ENCODE measurements at places on chromosomes 5 and 9.

- DNase-seq: no peak
These were observed 428.7 kb downstream of the ISL1 start for GRCh38 chr5:51811883-51812471.

DNA sequence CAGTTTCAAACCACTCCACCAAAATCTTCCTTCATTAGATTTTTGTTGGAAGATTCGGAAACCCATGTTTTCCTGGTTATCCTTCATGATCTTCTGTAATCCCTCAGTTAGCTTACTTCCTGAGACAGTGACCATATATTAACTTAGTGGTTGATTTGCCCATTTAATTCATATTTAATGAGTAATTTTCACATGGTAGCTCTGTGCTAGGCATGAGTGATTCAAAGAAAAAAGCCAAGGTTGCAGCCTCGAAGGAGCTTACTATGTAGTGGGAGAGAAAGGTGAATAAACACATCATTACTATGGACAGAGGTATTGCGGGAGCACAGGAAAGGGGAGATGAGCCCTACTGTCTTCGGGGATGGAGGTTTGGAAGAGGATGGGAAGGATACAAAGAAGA lies 158.5 kb downstream of the TLE1 start:
- DNase-seq: no peak

DNA sequence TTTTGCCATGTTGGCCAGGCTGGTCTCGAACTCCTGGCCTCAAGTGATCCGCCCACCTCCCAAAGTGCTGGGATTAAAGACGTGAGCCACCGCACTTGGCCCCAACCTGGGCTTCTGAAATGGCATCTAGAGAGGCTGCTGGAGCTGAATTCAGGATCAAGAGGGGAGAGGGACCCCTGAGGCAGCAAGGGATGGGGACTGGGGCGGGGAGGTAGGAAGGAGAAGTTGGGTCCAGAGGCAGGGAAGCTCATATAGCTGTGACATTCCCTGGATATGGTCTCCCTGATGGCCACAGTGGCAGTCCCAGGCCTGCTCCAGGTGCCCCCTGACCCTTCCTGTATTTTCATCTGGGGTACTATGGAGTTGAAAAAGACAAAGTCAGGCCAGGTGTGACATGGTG lies 12.1 kb downstream of the REEP2 start:
- no peak for DNase-seq

DNA sequence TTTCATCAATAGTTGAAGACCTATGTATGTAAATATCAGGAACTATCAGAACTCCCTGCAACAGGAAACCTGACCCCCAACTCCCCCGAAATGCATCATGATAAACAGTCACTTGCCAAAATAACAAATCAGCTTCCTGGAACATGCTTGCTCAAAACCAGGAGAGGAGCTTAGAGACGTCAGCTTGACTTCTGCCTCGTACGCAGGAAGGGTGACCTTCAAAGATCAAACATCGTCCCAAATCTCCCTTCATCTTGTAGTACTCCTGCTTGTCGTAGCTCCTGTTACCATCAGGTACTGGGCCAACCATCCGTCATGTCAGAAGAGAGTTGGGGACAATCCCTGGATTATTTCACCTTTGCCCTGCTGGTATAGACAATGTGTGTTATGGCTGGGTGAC lies 396.1 kb downstream of the GADD45G start:
- no peak for DNase-seq

GRCh38 chr5:14486996-14487896 lies 94.3 kb upstream of the OTULINL start:
- DNase-seq: no peak

DNA sequence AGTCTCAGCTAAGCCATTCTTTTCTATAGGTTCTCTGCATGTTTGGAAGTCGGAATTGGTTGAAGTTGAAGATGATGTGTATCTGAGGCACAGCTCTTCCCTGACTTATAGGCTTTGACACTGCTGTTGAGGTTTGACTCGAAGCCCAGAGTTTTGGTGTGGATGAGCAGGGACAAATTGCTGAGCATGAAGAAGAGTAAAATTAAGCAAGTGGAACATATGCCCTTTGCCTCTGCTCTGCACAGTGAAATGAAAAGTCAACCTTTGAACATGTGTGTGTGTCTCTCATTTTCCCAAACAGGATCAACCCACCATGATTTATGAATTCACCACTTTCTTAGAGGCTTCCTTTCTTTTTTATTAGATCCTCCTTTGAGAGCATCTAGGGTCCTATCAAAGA lies 8.5 kb downstream of the HMHB1 start:
- DNase-seq: no peak

- DNase-seq: no peak
These were observed 85.6 kb upstream of the SLC44A1 start for GRCh38 chr9:105158898-105159297.

- DNase-seq: no peak
These were observed 109.4 kb downstream of the ANKRD55 start for GRCh38 chr5:56123531-56124243.

- no peak for DNase-seq
These were observed 41.2 kb downstream of the INSL6 start for GRCh38 chr9:5144217-5144616.

- no peak for DNase-seq
These were observed 43.9 kb downstream of the MAPKAP1 start for GRCh38 chr9:125663127-125663526.

DNA sequence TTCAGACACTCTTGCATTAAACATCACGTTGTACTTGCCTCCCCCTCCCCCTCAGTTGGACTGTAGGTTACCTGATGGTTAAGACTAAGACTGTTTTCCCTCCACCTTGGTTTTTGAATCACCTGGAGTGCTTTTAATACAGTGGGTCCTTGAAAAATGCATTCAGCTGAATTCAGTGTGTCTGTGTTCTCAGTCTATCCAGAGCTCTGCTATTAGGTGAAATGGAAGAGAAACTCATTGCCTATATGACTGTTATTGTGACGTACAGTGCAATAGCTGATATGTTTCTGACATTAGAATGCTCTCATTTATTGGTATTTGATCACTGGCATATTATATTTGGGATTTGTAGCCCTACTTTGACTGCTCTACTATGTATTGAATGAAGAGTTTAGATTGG lies 108.5 kb downstream of the F2RL2 start:
- DNase-seq: no peak

GRCh38 chr9:120895951-120896350 lies 19.0 kb upstream of the PHF19 start:
- DNase-seq: no peak

GRCh38 chr5:9885164-9885563 lies 255.0 kb upstream of the TAS2R1 start:
- no peak for DNase-seq

DNA sequence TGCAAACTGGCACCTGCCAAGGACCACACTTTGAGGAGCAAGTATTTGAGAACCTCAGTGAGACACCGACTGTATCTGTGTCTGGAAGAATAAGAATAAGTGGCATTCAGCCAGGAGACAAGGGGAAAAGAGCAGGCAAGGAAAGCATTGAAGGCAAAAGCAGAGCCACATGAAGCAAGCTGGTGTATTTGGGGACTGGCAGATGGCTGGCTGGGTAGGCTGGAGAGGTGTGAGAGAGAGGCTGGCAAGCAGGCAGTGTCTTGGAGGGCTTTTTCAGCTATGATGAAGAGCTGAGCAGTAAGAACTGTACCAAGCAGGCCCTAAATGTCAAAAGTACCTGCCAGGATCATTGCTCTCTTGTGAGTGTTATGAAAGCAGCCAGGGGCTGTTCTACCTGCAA lies 14.1 kb upstream of the C5orf58 start:
- no peak for DNase-seq

- DNase-seq: no peak
These were observed 4.0 kb upstream of the ZBTB34 start for GRCh38 chr9:126856326-126856877.

- DNase-seq: no peak
These were observed 133.4 kb downstream of the PALM2AKAP2 start for GRCh38 chr9:109913461-109913810.

DNA sequence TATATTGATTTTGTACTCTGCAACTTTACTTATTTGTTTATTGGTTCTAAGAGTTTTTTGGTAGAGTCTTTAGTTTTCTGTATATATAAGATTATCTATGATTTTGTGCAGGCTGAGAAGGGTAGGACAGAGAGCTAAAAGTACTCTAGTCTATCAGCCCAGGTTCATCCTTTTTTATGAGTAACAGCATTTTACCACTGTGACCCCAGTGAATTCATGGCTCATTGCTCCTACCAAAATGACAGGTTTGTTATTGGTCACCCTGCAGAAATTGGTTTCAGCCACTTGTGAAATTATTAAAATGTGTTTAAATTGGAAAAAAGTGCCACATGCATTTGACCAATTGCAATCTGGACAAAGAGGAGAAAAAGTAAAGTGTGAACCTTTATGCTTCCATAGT lies 421.4 kb upstream of the DAB2 start:
- no peak for DNase-seq

- DNase-seq: no peak
These were observed 84.1 kb downstream of the MAMDC2 start for GRCh38 chr9:70127540-70128416.

DNA sequence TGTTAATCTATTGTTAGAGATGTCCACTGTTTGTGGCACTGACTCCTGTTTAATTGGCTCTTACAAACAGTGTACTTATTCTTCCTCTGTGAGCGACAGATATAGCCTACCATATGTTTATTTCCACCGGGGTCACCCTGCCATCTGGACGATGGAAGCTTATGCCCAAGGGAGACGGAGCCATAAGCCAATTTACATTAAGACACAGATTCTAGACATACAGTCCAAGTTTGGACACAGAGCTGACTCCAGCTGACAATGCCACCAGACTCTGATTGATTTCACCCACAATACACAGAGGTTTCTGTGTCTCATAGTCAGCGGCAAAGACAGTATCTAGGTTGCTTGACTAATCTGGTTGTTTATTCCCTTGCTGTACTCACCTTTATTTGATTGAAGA lies 198.9 kb downstream of the ENC1 start:
- DNase-seq: no peak

DNA sequence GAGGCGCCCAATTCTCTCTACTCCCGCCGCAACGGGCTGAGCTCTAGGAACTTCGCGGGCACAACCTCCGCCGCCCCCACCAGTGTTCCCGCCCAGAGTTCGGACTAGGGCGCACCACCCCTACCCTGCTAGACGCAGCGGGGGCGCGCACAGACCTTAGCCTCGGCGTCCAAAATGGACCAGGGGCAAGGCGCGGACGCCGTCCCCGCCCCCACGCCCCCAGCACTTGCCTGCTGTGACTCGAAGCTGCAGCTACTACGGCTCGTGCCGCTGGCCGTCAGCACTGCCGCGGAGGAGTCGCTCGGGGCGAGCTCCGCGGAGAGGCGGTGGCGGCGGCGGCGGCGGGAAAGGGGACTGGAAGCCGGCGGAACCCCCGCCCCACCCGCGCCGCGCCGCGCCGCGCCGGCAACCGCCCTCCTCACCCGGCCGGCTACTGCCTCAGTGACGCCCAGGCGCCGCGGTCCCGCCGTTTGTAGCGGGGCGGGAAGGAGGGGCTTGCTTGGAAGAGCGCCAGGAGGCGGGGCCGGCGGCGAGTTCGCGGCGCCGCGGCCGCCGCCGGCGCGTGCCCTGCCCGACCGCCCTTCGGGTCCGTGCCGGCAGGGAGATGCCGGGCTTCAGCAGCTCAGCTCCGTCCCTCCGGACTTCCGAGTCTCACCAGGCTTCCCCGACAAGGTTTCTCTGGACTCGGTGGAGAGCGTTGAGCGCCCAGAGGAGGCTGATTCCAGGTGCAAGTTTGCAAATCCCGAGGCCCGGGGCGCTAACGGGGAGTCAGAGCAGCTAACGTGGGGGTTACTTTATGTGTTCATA lies 4.5 kb downstream of the ELAVL2 start:
- no peak for DNase-seq

- no peak for DNase-seq
These were observed 38.9 kb upstream of the NR3C1 start for GRCh38 chr5:143442385-143442784.

- DNase-seq: no peak
These were observed 159.6 kb downstream of the ACTL7B start for GRCh38 chr9:108696156-108696555.

DNA sequence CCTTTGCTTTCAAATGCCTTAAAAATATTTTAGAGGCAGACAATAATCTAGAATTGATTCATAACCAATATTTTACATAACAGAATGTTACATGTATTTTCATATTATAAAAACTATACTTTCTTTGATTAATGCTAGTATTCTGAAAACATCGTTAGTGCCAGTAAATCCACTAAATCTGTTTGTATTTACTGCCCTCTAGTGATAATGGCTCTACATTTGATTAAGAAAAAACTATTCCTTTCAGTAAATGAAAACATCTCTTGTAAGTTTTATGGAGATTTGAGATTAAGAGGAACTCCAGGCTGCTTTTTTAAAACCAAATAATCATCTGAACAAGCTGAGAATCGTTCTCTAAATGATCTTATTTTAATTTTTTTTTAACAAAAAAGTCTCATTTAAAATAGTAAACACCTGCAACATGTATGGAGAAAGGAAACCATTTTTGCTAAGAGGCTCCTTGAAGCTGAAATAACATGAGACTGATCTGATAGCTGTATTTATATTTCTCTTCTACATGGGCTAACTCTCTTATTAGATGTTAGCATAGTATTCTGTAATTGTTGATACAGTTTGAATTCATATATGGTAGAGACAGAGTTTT lies 424.7 kb downstream of the RAB3C start:
- DNase-seq: no peak

- no peak for DNase-seq
These were observed 123.2 kb downstream of the TEX10 start for GRCh38 chr9:100229561-100229960.

- DNase-seq: no peak
These were observed 61.7 kb downstream of the LIFR start for GRCh38 chr5:38494763-38495162.

DNA sequence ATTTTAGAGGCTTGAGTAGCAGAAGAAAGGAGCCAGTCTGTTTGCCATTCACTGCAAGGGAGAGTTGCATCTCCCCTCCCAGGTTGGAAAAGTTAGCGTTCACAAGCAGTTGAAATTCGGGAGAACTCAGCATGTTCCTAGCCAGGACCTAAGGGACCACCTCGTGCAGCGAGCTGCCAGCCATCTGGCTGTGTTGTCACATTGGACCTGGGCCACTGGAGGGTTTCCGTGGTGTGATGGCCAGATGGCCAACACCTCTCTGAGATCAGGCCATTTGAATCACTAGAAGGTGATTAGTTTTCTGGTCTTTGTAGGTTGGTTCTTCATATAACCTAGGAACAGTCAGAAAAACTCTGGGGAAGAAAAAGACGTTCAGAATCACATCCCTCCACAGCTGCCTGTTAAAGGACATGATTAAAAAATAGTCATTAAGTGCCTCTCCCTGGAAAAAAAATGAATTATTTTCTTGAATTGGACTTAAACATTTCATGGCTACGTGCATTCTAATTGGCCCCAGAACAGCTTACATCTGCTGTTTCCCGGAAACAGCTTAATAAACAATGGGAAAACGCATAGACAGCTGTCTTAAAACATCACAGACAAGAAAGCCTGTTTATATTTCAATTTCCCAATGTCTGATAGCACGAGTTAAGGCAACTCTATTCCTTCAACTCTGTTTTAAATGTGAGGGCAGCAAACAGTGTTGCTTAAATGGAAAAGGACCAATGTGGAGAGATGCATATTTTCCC lies 303.9 kb downstream of the TENT4A start:
- DNase-seq: no peak

- DNase-seq: no peak
These were observed 4.5 kb downstream of the CAMSAP1 start for GRCh38 chr9:135902655-135903357.
